Heart right ventricle (tissue), 16 donors: ENCODE measurements at places on chromosomes 5 and 9.

- DNase-seq, result peak; percentile 13
These were observed 116.8 kb upstream of the CNTLN start for GRCh38 chr9:17017931-17018491.

DNA sequence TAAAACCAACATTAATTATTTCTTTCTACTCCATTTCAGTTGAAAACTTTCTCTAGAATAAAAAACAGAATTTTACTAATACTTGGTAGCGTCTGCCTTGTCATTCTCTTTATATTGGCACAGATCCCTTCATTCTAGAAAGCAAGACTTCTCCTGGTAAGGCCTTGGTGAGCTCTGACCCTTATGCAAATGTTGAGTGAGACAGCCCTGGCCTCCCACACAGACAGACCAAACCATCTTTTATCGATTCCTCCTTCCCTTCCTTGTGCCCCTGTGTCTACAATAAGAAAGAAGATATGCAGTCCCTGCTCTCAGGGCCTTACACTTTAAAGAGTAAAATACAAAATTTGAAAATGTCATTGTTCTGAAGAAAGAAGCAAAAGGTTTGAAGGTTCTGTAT, 262.2 kb downstream of the EFNA5 start:
- no peak for DNase-seq

- no peak for DNase-seq
These were observed 95.3 kb downstream of the XRCC4 start for GRCh38 chr5:83172655-83173054.

GRCh38 chr9:7147121-7148090, 389.6 kb downstream of the KDM4C start:
- peak; percentile 67 for DNase-seq

DNA sequence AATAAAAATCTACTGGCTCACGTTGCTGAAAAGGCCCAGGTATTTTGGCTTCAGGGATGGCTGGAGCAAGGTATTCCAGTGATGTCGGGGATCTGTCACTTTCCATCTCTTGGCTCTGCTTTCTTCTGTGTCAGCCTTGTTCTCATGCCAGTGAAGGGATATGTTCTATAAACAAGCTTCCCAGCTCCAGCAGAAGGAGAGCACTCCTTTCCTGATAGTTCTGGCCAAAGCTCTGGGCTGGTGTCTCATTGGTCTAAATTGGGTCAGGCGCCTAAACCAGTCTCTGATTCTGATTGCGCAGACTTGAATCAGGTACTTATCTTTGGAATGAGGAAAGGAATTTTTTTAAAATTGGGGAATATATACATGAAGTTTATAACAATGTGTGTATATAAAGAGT, 5.1 kb downstream of the SNX30 start:
- no peak for DNase-seq

DNA sequence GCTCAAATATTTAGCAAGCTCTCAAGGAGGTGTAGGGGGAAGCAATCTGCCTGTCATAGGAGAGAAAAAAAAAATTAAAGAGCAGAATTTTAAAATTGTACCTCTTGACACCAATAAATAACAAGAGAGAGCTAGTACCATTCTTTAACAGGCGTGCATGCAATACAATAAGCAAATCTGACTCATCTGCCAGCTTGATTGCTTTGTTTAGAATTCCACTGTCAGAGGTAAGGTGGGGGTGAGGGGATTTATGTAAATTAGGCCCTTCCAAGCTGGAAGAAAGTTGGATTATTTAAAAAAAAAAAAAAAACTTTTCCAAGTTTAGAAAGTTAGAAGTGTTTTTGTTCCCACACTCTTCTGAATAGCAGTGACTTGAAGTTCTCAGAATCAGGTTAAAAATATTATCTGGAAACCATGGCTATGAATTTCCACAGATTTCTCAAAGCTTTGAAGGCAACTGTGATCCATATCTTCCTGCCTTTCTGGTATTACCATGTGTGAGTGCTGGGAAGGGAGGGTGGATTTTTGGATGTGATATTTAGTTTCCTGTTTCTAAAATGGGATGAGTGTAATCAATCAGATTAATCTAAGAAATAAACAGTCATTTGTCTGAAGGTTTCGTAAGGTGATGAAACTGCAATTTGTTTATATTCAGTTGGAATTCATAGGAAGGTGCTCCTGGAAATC, 477.5 kb downstream of the TLE4 start:
- DNase-seq, result no peak

DNA sequence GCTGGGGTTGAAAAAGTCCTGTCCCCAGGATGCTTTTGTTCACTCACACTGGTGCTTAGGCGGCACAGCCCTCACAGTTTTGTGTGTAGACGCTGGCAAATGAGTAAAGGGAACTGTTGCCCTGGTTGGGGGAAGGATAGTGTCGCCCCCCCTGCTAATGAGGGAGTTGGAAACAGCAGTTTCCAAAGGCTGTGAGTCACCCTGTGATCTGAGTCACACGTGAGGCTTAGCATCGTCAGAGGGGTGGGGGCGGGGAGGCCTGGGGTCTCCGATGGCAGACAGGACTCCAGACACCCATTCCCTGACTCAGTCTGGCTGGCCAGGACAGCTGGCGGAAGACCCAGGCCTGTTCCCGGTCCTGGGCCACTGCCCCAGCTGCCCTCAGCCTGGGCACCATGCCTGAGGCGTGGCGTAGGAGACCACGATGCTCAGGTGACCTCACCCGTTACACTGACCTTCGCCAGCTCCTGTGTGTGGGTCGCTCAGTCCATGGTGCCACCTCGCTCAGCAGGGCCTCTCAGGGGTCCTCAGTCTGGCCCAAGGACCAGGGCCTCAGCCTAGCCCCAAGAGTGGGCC, 2.9 kb downstream of the DNAJB5 start:
- peak; percentile 56 for DNase-seq

DNA sequence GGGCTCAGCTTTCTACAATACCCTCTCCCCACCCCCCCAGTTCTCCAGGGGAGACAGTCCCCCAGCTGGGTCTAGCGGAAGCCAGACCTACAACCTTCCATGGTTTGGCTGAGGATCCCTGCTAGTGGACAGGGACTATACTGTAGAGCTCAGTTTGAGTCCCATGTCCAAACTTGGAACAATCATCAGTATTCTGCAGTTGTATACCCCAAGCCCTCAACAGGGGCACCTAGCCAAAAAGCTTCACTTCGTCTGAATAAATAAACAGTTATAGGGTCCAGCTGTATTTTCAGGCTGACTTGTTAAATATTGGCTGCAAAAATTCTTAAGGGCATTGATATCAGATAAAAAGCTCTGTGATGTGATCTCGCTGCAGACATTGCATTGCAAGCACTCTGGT, 15.4 kb upstream of the C9 start:
- no peak for DNase-seq

- no peak for DNase-seq
These were observed 228.5 kb downstream of the ENC1 start for GRCh38 chr5:74412066-74412465.

GRCh38 chr5:20446121-20446520, 458.1 kb upstream of the CDH18 start:
- DNase-seq, result no peak

- peak; percentile 54 for DNase-seq
These were observed 17.2 kb downstream of the SPTLC1 start for GRCh38 chr9:92097997-92098482.

- peak; percentile 40 for DNase-seq
These were observed 79.8 kb upstream of the KLF9 start for GRCh38 chr9:70494221-70494620.

DNA sequence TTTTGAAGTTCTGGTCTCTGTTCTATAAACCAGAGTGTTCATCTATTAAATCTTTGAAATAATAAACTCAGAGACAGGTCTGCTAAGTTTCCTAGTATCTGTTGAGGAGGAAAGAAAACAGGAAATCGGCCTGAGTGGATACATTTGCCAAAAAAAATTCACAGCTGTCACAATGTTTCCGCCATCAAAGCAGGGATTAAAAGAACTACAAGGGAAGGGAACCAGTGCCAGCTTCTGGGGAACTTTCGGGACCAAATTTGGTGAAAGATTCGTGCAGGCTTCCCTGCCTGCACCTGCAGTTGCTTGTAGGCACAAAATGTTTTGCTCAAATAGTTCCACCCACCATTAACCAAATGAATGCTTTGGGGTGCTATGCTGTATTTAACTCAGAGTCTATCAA, 267.5 kb downstream of the MSX2 start:
- DNase-seq, result peak; percentile 9

GRCh38 chr5:81426359-81427030, 32.6 kb upstream of the ACOT12 start:
- no peak for DNase-seq

DNA sequence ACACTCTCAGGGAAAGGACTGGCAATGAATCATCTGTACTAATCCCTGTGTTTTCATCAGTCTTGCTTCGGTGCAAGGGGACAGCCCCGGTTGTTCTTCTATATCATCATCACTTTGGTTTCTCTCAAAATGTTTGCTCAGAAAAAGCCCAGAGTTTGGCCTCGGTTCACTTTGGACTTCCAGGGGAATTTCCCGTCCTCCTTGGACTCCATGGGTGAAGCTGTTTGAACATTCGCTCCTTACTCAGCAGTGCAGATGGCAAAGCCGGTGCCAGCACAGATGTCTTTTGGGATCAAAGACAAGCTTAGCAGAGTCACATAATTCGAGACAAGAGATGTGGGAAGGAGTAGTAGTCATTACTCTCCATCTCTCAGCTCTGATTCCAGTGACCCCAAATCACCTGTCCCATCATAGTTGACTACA, 69.8 kb upstream of the TNFSF8 start:
- DNase-seq, result no peak

- no peak for DNase-seq
These were observed 180.9 kb upstream of the ANKRD55 start for GRCh38 chr5:56414066-56414465.

DNA sequence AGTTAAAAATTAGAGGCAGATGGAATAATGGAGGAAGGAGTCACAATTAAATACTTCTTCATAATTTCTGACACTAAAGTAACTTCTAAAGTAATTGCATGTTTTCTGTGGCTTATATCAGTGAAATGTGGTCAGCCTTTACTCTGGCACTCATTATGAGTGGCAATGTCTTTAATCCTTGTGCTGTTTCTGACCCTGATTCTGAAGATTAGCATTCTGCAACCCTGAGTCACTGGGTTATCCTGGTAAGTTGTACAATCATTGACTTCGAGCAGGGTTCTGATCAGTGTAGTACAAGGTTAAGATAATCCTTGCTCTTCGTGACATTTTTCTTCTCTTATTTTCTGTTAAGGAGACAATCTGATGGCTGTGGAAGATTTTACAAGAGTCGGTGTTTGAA, 379.4 kb upstream of the RORB start:
- no peak for DNase-seq

DNA sequence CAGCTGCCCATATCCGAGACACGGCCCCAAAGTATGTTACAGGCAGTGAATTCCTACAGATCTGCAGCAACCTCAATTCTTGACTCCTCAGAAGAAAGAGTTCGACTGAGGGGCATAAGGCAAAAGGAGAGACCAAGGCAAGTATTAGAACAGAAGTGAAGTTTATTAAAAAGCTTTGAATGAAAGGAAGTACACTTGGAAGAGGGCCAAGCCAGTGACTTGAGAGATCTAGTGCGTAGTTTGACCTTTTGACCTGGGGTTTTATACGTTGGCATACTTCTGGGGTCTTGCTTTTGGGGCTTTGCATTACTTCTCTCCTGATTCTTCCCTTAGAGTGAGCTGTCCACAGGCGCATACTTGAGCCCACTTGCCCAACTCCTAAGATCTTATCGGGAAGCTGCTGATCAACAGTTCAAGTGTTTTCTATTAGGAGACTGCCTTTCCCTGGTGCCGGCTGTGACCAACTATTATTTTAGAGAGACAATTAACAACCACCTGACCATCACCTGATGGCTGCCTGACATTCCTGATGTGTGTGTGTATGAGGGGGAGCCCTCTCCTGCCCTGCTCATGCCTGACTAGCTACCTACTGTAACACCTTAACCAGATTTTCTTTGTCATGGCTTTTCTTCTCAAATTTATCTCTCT, 1.5 kb upstream of the DEPDC1B start:
- no peak for DNase-seq

- peak; percentile 52 for DNase-seq
These were observed 62.0 kb upstream of the RNU6ATAC start for GRCh38 chr9:134226221-134226930.

DNA sequence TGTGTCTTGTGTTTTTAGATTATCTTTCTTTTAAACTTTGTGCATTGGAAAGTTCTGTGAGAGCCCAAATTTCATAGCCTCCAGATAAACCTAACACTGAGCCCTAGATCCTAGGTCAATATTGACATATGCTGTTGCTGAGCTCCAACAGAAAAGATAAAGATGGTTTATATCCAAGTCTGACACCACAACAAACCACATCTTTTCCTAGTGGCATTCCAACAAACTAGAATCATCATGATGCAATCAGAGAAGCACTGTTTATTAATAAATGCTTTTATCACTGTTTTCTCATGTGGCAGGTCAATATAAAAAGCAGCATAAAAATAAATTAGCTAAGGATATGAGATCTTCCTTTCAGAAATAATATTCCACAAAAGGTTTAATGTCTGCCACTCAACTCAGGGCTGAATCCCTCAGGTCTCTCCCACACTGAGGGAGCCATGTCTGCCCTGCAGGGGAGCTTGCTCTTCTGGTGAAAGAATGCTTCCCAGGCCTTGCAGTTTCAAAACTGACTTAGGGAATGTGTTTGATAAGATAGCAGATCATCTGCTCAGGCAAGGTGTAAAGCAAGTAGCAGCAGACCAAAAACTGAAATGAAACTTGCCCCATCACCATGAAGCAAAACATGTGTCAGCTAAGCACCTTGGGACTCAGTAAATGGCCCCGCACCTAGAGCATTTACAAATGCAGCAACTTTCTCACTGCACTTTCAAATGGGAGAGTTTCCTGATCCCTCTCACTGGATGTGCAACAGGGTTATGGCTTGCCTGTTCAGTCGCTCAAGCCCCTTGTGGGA, 493.0 kb downstream of the AGTPBP1 start:
- no peak for DNase-seq

GRCh38 chr9:86645303-86645702, 291.1 kb upstream of the TUT7 start:
- no peak for DNase-seq

GRCh38 chr5:58224661-58225060, 235.2 kb downstream of the PLK2 start:
- DNase-seq, result no peak

- no peak for DNase-seq
These were observed 191.0 kb downstream of the NTRK2 start for GRCh38 chr9:84860249-84861115.

DNA sequence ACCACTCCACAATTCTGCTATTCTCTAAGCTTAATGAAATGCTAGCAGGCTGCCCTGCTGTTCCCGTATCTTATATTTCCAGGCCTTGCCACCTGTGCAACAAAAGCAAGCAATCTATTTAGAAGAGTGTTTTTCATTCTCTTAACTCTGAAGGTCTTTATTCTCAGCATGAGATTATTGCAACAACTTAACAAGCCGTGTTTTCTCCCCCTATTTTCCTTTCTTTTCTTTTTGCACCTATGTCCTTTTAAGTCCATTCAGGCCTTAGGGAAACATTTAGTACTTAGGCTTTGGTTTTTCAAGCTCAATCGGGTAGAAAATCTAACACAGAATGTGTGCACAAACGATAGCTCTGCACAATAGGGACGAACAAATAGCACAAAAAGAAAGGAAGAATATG, 89.6 kb upstream of the DMRTA1 start:
- no peak for DNase-seq

DNA sequence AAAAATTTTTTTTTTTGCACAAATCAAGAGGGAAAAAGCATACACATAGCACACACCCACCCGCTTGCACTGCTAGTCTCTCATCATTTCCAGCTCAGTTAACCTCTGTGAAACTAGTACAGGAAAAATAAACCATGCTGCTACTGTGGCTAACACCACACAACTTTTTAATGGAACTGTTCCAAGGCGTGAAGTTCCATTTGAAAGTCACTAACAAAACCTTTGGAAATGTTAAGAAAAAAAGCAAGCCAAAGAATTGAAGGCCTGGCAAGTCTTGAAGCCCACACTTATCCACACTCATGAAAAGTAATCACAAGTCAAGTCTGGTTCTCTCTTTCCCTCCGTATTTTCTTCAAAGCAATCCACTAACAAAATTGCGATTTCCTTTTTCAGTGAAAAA, 116.3 kb downstream of the FANCC start:
- no peak for DNase-seq
